HS-27A (cell line): ENCODE measurements at places on chromosomes 16 and 17.
A peak's percentile ranks its signal among the peaks of the same experiment; 100 is the strongest.

DNA sequence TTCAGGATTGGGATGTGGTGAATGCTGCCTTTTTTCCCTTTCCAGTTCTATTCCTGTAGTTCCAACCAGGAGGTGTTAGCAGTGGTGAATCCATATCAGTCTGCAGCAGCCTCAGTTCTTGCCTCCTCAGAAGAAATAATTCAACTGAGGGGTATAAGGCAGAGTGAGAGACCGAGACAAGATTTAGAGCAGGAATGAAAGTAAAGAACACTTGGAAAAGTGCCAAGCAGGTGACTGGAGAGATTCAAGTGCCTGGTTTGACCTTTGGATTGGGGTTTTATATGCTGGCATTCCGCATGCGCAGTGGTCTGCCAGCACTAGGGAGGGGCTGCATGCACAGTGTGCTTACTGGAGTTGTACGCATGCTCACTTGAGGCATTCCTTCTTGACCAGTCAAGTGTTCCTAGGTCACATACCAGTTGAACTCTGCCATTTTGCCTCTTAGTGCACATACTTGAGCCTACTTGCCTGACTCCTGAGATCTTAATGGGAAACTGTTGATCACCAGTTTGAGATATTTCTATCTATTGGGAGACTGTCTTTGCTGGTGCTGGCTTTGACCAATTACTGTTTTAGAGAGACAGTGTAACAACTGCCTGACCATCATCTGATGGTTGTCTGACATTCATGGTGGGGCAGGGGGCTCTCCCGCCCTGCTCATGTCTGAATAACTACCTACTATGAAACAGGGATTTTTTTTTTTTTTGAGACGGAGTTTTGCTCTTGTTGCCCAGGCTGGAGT is 680 bp upstream of the CCL15 start:
- no peak for DNase-seq

DNA sequence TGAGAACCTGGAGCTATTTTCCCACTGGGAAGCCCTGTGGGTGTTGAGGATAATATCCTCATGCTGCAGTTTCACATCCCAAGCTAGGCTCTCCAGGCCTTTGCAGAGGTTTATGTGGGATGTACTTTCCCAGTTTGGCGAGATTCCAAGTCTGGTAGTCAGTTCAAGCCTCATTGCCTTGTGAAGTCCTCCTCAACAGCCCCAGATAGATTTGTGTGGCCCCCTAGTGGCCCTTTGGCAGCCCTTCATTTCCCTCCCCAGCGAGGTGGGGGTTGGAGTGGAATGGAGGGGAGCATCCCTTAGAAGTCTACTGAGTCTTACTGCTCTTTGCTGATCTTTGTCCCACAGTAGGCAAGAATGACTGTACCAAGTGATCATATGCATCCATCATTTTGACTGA is 137.9 kb downstream of the CDH11 start:
- DNase-seq, result peak; percentile 59

DNA sequence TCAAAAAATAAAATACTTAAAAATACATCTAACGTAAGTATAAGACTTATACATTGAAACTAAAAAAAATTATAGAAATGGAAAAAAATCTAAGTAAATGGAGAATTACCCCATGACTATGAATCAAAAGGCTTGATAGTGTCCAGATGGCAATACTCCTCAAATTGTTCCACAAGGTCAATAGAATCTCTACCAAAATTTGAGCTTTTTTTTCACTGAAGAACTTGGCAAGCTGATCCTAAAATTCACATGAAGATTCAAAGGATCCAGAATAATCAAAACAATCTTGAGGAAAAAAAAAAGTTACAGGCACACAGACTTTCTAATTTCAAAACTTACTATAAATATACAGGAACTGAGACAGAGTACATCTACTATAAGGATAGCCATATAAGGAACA is 448.4 kb upstream of the CDH11 start:
- DNase-seq, result no peak

DNA sequence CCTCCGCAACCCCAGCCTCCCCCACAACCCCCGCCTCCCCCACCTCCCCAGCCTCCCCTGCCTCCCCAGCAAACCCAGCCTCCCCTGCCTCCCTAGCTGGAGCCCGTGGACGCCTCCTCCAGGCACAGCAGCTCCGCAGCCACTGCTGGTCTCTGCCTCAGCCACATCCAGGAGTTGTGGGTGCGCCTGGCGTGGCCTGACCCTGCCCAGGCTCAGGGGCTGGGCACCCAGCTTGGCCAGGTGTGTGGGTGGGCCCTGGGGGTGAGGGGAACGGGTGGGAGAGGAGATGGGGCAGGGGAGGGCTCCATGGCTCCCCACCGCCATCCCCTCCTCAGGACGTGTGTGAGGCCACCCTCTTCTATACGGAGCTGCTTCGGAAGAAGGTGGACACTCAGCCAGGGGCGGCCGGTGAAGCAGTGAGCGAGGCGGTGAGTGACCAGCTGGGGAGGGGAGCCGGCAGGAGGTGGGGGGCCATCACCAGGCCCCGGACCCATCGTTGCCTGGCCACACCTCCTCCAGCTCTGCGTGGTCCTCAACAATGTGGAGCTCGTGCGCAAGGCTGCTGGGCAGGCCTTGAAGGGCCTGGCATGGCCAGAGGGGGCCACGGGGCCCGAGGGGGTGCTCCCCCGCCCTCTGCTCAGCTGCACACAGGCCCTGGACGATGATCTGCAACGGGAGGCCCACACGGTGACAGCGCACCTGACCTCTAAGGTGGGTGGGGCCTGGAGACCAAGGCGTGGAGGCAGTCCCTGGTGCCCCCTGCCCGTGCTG is 5.8 kb downstream of the TSR3 start:
- DNase-seq, result no peak

DNA sequence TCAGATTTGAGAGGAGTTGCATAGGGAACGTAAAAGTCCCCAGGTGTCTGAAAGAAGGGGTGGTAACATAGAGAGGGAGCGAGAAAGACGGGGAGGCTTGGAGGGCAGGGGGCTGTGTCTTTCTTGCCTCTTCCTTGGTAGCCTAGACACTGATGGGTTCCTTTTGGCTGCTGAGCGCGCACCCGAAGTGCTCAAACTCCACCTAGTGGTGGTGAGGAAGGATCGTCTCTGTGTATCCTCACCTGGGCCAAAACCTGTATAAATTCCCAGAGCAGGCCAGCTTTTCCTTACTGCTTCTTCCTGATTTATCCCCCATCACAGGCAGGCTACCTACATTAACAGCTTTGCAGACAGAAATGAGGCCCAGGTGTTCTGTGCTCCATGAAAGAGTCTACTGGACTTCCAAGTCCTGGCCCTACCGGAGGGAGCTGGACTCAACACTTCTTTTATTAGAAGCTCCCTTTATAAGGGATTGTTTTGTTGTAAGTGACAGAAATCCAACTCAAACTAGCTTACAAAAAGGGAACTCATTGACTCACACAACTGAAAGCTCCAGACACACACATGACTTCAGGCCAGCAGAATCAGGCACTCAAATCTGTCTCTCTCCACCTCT is 5.5 kb upstream of the SLC25A35 start:
- DNase-seq, result no peak

DNA sequence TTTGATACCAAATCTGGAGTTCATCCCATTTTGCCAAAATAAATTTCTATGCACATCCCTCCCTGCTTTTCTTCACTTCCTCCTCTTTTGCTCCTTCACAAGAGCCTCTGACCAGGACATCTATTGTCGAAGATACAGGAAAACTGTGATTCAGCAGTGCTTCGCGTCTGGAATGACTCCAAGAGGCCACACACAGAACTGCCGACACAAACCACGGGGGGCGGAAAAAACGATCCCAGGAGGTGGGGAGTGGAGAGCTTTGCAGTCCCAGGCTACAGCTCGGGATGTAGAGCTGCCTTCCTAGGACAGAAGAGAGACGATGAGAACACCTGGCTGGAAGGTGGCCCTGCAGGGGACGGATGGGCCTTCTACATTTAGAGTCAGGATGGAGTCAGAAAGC is 102.8 kb downstream of the XYLT1 start:
- DNase-seq, result no peak

DNA sequence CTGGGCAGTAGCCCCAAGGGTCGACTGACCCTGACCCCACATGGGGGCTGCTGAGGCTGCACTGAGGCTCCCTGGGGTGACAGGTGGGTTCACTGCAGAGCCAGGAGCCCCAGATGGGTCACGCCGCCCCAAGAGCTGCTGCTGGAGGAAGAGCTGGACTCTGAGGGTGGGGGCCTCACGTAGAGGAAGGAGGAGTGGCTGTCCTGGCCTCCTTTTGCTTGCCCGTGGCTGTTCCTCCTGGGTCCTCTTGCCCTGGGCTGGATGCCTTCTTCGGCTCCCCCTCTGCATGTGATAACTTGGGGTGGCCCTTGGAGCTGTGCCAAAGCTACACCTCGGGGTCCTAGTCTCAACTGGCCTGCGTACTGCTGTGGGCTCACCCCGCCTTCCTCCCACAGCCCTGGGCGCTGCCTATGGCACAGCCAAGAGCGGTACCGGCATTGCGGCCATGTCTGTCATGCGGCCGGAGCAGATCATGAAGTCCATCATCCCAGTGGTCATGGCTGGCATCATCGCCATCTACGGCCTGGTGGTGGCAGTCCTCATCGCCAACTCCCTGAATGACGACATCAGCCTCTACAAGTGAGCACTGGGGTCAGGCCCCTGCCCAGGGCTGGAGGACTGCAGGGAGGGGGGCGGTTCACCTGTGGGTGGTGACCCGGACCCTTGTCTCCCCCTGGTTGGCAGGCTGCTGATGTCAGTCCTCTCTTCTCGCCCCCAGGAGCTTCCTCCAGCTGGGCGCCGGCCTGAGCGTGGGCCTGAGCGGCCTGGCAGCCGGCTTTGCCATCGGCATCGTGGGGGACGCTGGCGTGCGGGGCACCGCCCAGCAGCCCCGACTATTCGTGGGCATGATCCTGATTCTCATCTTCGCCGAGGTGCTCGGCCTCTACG is 1.1 kb upstream of the AMDHD2 start:
- no peak for DNase-seq

GRCh38 chr16:75260851-75261589 is 9.6 kb upstream of the BCAR1 start:
- DNase-seq, result no peak

GRCh38 chr17:68585643-68586042 is 15.5 kb downstream of the FAM20A start:
- DNase-seq, result no peak

GRCh38 chr17:28228109-28228840 is 90.7 kb upstream of the TMEM97 start:
- no peak for DNase-seq

DNA sequence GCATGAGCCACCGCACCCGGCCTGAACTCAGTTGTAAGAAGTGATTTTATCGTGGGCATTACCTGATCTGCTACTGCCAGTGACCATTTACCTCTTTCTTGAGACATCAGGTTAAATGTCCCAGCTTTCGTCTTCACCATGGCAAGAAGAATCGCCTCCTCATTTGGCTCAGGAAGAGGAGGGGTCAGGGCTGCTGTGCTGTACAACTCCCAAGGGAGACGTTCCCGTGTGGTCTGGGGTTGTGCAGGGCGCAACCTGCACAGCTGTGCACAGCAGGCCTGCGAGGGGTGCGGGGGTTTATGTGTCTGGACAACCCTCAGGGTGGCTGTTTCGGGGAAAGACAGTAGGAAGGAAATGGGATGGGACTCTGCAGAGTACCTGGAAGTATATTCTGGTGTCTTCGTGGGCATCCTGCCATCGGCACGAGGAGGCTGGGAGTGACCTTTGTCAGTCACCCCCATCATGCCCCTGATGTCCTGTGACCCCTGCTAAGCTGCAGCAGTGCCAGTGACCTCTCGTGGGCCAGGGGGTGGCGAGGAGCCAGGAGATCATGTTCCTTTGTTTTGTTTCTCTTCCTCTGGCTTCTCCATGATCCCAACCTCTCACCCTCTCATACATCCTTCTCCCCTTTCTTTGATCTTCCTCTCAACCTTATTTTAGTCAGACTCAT is 27.3 kb downstream of the CIBAR2 start:
- DNase-seq, result no peak

DNA sequence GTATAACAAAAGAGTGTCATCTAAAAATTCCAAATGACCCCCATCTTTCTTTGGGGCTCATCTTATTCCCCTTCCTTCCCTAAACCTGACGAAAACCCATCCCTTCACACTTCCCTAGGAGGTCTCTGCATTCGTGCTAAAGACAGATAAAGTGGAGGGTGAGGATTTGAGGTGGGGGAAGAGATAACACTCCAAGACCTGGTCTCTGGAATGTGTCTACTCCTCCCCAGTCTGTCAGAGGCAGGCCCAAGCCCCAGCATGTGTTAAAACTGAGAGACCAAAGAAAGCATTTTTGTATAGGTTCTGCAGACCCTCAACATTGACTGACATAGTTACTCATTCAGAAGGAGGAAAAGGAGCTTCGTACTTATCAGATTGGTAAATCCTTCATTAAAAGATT is 11.0 kb upstream of the LHX1 start:
- DNase-seq, result no peak

- DNase-seq, result no peak
These were observed 1.6 kb upstream of the ODF4 start for GRCh38 chr17:8337802-8338752.

DNA sequence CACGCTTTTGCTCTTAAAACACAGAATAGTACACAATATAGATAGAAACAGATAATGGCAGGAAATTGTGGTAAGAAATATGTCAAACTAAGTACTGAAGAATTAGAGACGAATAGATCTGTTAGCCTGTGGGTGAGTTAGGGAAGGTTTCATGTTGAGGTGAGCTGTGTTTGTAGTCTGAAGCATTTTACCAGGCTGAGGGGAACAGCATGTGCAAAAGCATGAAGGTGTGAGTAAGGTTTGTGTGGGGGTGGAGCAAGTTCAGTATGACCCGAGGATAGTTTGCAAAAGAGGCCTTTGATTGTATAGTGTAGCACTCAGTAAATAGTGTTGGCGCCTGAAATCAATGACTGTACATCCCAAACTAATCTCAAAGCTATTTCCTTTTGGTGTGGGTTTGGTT is 13.8 kb downstream of the IGSF6 start:
- no peak for DNase-seq

GRCh38 chr17:48351911-48352332 is 78.1 kb downstream of the SKAP1 start:
- no peak for DNase-seq

DNA sequence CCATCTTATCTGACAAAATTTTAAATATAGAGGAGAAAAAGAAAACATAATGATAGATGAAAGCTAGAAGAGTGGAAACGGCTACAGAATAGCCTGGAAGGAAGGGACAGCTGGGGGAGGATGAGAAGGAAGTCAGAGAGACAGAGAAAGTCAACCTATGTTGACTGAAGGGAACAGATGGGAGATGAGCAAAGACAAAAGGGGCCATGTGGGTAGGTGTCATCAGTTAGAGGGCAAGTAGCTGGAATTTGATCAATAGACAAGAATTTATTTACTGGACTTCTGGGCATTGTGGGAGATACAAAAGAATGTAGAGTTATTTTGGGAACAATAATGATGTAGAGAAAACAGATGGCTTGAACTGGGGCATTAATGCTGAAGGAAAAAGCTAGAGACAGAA is 194.4 kb downstream of the ANKFN1 start:
- DNase-seq, result no peak
